NCI-H2227 treated with DMSO at 0.1 percent for 48 hours (cell line): ENCODE measurements at places on chromosomes 13 and 19.

DNA sequence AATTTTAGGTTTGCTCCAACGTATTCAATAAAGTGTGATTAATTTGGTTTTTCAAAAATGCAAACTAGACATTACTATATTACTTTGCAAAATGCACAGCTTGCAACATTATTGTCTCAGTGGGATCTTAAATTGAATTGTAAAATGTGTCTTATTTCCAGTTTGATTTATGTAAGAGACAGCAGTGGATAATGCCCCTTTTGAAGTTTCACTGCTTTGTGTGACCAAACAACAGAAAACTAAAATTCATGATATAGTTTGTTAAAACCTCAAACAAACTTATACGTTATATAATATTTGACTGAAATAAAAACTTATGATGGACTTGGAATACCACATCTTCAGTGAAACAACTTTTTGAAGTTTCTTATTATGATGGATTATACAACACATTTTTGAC is 279.8 kb downstream of the DACH1 start:
- no peak for DNase-seq

DNA sequence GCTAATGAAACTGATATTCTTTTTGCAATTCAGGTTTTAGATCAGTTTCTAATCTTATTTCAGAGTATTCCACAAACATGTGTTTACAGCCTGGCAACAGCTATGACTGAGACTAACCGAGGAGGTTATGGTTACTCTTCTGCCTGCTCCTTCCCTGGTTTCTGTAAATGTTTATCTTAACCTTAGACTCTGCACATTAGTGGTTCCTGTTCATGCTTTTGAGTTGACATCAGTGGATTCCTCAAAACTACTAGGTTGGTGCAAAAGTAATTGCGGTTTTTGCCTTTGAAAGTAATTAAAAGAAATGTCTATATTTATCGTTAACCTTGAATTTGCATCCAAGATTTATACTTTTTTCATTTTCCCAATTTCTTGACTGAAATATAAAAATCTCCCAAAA is 237.0 kb upstream of the TSHZ3 start:
- DNase-seq: no peak

- DNase-seq: no peak
Measured at GRCh38 chr13:62512194-62513141, 1096.8 kb upstream of the PCDH20 start.

- no peak for DNase-seq
Measured at GRCh38 chr19:10808937-10809649, 26.9 kb downstream of the TMED1 start.

GRCh38 chr13:64347664-64348063 is 2882.5 kb downstream of the PCDH9 start:
- DNase-seq: no peak

GRCh38 chr13:19153782-19154450 is 27.7 kb downstream of the TUBA3C start:
- DNase-seq: no peak

GRCh38 chr13:42355491-42356183 is 83.7 kb downstream of the AKAP11 start:
- no peak for DNase-seq
